ENCODE measurements at places on chromosomes 11 and 22. TPM values are rescaled to one million over a fixed set of nuclear protein-coding genes. Genes with fewer than 3 reads are reported as not detected.

DNA sequence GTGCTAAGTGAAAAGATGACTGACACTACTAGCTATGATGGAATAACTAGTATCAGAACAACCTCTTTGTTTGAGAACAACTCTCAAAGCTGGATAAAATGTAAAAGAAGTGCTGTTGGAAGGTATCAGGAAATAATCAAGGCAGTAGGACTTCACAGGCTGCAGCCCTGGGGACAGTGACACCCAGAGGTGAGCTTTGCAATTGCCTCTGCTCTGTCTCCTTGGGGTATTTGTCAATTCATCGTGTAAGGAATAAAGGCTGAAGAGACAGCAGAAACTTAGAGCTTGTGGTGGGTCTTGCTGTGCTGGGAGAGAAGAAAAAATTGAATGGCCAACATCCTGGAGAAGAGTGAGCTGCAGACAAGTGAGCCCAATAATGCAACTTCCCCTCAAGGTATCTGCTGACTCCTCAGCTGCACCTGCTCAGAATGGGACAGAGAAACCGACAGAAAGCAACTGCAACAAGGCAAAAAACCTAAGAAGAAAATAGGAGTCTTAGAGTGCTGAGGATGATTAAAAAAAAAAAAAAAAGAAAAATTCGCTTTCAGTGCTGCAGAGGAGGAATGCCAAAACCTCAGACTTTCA lies 141.1 kb downstream of the RCN1 start:
- peak; percentile 67 for DNase-seq

CLDN5 gene
- total RNA-seq, result 0.26 TPM

CRYBB1 gene
- total RNA-seq, result 4.3 TPM

HMOX1 gene
- 22.7 TPM for total RNA-seq
